Esophagus muscularis mucosa (tissue), 4 donors: ENCODE measurements at places on chromosomes 4 and X. TPM values are rescaled to one million over a fixed set of nuclear protein-coding genes. Genes with fewer than 3 reads are reported as not detected.

HPGD gene
- total RNA-seq: 55.6 TPM

SHISA3 gene
- total RNA-seq: 38.6 TPM

EMCN gene
- total RNA-seq: 13.4 TPM

SPIN2A gene
- 0.34 TPM for total RNA-seq
